Inflammatory macrophage treated with lipopolysaccharide for 4 hours (primary cell): ENCODE measurements at places on chromosomes 7 and 10.
A peak's percentile ranks its signal among the peaks of the same experiment; 100 is the strongest.

GRCh38 chr10:22607261-22607660, 107.1 kb downstream of the PIP4K2A start:
- DNase-seq, result no peak

DNA sequence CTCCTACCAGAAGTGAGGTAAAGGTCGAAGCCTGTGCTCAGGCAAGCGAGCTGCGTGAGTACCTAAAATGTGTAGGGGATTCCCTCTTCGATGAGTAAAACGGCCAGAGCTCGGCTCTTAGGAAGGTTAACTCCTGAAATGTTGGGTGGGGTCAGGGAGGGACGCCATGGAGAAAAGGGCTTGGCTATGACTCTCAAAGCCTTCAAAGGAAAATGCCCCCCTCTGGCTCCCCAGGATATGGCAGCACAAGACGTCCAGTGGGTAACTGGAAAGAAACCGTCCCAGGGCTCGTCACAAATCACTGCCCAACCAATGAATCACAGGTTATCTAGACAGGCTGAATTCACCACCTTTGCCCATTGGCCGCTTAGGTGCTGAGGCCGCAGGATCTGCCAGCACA, 58.0 kb downstream of the CALML3 start:
- no peak for DNase-seq

GRCh38 chr7:26627891-26628341, 236.5 kb downstream of the SKAP2 start:
- no peak for DNase-seq

DNA sequence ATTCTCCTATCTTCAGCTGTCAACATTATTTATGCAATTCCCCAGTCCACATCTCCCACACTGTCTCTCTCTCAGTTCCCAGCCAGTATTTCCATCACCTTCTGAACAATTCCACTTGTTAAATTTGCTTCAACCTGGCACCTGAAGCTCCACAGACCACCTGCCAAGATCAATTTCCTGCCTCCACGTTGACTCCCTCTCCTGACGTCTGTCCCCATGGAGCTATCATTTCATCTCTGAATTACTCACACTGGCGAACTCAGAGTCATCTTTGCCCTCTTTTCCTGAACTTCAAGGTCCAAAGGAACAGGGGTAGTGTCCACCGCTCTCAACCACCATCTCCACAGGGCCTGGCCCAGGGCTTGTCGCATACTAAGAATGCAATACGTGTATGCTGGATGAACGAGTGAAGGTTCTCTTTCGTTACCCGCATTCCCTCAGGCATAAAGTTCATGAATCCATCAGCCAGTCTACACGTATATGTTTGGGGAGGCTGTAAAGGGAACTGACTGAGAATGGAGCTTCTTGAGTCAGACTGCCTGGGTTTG, 183.3 kb downstream of the JCAD start:
- no peak for DNase-seq

DNA sequence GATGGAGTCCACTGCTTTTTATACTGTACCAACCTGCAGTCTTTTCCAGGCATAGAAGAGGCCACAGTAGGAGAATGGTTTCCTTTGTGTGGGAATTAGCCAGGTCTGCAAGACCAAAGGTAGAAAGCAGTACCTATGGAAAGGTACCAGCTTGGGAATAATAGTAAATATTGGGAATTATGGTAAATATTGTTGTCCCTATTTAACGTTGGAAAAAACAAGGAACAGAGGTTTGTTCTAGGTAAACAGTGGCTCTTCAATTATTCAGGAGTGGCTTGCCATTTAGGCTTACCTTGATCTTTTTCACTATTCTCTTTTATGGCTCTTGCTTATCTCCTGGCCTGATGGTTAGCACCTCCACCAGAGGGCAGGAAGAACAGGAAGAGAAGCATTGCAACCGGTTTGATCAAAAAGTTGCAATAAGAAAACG, 43.9 kb upstream of the GSAP start:
- no peak for DNase-seq

DNA sequence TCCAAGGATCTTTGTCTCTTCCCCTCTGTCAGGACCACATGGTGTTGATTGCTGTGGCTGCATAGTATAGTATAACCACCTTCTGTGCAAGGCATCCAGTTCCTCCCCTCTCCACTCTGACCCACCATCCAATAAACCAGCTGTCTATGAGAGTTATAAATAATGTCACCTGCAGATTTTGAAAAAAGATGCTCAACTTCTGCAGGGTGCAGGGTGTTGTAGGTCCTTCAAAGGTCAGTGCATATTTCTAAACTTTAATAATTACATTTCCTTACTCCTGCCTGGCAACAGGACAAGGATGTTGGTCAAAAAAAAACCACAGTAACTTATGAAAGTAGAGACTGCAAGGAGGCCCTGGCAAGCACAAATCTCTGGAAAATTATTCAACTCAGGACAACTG, 166.2 kb downstream of the PKD1L1 start:
- no peak for DNase-seq

DNA sequence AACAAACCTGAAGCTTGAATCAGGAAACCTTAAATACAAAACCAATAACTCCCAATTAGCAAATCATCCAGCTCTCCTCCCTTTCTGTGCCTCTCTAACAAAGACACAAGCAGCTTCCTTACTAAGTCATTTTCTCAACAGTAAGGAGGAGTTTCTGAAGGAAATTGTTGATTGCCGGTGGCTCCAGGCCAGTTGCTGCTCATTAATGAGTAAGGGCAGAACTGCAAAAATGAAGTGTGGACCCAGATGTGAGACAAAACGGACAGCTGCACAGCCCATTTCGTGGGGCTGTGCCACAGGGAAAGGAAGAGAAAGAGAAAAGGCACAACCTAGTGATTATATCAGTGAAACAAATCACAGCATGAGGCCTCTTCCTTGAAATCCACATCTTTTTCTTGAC, 42.8 kb upstream of the RHOBTB1 start:
- no peak for DNase-seq

- peak; percentile 90 for DNase-seq
Measured at GRCh38 chr7:22601003-22601402, 101.0 kb upstream of the STEAP1B start.

DNA sequence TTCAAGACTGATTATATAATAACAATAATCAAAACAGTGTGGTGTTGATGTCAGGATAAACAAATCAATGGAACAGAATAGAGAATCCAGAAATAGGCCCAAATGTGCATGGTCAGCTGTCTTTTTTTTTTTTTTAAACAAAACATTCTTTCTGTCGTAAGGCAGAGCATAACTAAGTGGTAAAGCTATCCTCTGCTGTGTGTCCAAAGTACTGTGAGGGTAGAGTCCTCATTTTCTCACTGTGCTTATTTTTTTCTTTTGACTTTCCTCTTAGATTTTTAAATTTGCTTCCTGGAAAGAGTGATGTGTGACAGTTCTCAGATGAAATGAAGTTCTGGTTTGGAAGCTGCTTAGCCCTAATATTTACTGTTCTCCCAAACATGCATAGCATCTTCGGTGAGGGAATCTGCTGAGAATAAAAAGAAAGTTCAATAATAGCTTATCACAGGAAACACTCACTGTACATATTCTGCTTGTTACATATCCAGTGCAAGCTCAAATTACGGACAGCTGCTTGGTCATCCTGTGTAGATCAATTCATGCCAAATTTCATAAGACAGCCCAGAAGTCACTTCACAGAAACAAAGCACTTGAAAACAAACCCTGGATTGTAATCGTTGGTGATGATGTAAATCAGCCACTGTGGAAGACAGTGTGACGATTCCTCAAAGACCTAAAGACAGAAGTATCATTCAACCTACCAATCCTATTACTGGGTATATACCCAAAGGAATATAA, 423.9 kb downstream of the NEBL start:
- DNase-seq, result no peak

GRCh38 chr7:3244241-3244814, 56.7 kb upstream of the SDK1 start:
- no peak for DNase-seq

GRCh38 chr7:130277763-130278643, 11.3 kb downstream of the CPA2 start:
- DNase-seq, result peak; percentile 4

DNA sequence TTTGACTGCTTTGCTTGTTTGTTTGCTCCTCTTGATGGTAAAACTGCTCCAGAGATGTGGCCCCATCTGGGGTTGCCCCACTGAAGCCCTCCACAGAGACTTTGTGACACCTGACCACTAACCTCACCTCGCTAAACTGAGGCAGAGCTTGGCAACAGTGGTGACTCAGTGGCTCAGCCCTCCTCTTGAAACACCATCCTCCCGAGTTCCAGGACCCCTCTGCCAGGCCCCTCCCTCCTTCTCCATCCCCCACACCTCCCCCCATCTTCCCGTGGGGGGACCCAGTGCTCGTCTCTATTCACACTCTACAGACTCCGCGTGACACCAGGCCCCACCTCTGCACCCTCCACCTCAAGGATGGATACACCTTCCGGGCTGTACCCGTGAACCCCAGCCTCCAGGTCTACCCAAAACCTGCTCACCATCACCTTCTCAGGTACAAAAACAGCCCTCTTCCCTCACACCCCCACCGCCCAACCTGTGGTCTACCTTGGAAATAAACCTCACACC, 19.0 kb upstream of the RET start:
- no peak for DNase-seq

DNA sequence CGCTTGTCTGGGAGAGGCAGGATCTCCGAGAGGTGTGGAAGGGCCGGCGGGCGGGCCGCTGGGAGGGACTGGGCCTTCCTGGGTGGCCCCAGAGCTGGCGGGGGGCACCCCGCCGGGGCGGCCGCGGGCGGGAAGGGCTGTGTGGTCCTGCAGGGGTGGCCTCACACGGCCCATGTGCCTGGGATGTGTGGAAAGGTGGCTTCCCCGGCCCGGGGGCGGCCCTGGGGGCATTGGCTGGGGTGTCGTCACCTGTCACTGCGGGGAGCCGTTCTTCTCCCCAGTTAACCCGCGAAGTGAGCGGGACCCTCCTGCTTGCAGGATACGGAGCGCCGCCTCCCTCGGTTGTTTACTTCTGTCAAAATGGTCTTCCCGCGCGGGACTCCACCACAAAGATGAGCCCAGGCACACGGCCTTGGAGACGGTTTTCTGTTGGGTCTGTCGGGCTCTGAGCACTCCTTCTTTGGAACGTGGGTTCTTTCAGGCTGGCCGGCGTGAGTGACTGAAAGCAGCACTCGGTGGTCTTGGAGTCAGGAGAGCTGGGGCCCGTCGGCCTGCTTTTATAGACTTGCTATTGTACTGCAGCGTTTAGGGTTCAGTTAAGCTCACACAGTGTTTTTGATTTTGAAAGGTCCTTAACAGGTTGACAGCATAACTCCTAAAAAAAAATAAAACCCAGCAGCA, 700 bp downstream of the SMC3 start:
- DNase-seq, result peak; percentile 22

DNA sequence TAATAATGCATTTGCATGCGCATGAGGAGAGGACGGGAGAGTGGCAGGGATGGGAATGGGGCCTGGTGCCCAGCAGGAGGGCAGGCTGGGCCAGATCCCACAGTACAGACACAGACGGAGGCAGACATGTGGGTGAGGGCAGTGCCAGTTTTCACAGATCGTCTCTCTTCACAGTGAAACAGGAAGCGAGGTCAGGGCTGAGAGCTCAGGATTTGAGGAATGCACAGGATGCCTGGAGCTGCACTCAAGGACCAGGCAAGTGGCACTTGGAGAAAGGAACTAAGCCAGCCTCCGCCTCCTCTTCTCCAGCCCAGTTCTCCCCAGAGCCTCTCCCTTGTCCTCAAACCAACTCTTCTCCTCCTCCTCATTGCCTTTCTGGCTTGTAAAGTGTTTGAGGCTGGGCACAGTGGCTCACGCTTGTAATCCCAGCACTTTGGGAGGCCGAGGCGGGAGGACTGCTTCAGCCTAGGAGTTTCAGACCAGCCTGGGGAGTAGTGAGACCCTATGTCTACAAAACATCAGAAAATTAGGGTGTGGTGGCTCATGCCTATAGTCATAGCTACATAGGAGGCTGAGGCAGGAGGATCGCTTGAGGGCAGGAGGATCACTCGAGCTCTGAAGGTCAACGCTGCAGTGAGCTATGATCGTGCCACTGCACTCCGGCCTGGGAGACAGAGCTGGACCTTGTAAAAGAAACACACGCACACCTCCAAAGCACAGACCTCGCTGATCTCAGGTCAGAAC, 115.2 kb downstream of the HIP1 start:
- DNase-seq, result peak; percentile 62

DNA sequence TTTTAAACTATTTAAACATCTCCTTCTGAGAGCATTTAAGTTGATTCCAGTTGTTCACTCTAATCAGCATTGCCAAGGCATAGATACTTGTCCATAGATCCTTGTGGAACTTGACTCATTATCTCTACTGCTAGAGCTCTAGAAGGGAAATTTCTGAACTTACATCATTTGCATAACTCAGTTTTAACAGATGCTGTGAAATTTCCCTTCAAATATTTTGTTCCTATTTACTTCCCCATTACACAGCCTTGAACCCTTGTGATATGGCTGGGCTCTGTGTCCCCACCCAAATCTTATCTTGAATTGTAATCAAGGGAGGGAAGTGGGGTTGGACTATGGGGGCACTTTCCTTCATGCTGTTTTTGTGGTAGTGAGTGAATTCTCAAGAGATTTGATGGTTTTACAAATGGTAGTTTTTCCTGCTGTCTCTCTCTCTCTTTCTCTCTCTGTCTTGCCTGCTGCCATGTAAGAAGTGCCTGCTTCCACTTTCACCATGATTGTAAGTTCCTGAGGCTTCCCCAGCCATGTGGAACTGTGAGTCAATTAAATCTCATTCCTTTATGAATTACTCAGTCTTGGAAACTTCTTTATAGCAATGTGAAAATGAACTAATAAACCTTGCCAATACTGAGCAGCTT, 25.4 kb downstream of the INSIG1 start:
- DNase-seq, result peak; percentile 73

GRCh38 chr7:85457911-85458310, 271.1 kb upstream of the SEMA3D start:
- DNase-seq, result no peak

- no peak for DNase-seq
Measured at GRCh38 chr7:73555411-73555982, 2.0 kb downstream of the BCL7B start.

GRCh38 chr10:119025776-119026175, 3.7 kb upstream of the NANOS1 start:
- DNase-seq, result no peak

- DNase-seq, result no peak
Measured at GRCh38 chr7:101814991-101815825, 2.2 kb upstream of the CUX1 start.
